ENCODE measurements at places on chromosomes 13 and 19.
A peak's percentile ranks its signal among the peaks of the same experiment; 100 is the strongest.

DNA sequence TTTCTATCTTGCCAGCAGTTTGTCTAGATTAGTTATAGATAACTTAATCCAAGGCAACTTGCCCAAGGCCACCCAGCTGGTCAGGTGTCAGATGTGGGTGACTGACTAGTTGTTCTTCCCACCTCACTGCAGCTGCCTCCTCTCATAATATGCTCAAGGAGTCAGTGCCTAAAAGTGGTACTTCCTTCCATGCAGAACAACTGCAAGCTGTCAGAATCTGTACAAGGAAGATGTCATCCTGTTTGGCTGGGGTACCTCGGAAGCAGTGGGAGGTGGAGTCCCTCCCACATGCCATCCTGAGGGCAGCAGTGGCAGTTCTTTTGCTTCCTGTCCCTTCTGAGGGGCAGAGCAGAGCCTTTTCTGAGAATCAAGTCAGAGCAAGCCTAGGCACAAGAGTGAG is 193.2 kb upstream of the RFC3 start:
- no peak for DNase-seq

GRCh38 chr19:6718111-6718740 is 2.2 kb downstream of the C3 start:
- no peak for DNase-seq

- DNase-seq = peak; percentile 22
Observed at GRCh38 chr13:106533943-106534638, 1.4 kb downstream of the EFNB2 start.

DNA sequence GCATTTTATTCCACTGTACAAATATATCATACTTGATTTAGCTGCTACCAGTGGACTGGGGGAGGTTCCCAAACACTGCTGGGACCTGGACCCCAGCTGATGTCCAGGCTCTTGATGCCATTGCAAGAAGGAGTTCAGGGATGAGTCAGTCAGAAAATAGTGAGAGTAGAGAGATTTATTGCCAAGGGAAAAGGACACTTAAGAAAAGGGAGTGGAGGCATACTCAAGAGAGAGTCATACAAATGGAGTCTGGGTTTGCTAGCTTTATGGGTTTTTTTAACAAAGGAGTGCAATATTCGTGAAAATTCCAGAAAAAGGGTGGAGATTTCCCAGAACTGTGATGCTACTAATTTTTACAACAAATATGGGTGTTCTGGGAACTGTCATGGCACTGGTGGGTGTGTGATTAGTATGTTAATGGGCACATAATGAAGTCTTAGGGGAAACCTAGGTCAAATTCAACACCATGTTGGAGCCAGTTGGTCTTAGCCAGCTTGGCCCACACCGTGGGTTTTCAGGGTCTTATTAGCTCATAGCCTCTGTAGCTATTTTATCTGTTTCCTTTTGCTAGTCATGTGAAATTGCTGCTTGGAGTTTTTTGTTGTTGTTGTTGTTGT is 36.2 kb downstream of the GPC6 start:
- DNase-seq = no peak

- no peak for DNase-seq
Observed at GRCh38 chr19:44777715-44778347, at the start of gene CBLC. Gene CBLC (plus strand): TSS chr19:44777890. CDS start chr19:44777932, 42 bp downstream.

GRCh38 chr19:33256261-33256660 is 30.6 kb upstream of the SLC7A10 start:
- DNase-seq = no peak

GRCh38 chr19:56118666-56119581 is 2.2 kb downstream of the ZNF787 start:
- no peak for DNase-seq

- no peak for DNase-seq
Observed at GRCh38 chr13:36550177-36550576, 117.9 kb downstream of the CCNA1 start.

DNA sequence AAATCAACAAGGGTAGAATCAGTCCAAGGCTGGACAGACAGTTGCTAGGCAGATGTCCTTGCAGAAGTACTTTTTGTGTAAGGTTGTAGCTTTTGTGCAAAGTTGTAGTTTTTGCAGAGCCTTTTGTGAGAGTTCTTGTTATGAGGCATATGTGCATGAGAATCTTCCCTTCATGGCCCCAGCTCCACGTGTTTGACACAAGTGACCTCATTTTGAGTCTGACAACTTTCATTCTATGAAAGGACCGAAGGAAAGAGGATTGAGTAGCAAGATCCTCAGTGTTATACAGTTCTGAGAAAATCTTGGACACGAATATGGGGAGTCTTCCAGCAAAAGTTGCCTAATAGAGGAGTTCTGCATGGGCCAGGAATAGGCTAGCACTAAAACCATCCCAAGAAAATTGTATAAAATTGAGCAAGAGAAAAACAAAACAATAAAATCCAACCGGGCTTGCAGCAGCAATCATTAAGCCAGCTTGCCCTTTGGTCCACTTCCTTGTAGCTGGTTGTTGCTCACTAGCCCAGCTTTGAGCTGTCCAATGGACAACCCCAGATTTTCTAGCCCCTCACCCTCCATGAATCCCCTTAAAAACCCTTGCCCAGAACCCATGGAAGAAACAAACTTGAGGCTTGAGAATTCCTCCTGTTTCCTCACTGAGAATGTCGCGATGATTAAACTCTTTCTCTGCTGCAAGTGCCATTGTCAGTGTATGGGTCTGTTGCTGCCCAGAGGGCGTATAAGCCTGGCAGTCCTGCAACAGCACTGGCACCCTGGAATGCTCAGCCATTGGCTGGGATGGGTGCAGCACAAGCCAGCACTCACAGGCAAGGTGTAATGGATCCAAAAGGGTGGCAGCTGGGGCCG is 6.5 kb downstream of the EPSTI1 start:
- no peak for DNase-seq

DNA sequence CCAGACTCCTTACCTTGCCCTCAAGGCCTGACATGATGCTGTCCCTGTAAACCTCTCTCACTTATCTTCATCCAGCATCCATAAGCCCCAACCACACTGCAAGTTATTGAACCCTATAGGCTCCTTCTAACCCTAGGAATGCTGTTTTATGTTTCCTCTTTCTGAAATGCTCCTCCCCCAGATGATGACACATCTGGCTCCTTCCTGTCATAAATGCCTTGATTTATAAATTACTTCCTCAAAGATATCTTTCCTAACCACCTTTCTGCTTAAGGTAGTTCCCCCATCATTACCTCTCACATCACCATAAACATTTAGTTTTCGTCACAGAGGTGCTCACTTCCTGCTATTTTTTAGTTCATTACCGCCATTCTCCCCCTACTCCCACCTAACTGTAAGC is 12.3 kb downstream of the RUBCNL start:
- no peak for DNase-seq

GRCh38 chr13:114088863-114089262 is 43.6 kb downstream of the RASA3 start:
- DNase-seq = no peak

GRCh38 chr13:67224148-67224846 is 5.8 kb downstream of the PCDH9 start:
- DNase-seq = peak; percentile 91

- no peak for DNase-seq
Observed at GRCh38 chr13:100529666-100530377, 58.8 kb downstream of the GGACT start.

- DNase-seq = no peak
Observed at GRCh38 chr19:32566246-32566830, 14.7 kb upstream of the PDCD5 start.

DNA sequence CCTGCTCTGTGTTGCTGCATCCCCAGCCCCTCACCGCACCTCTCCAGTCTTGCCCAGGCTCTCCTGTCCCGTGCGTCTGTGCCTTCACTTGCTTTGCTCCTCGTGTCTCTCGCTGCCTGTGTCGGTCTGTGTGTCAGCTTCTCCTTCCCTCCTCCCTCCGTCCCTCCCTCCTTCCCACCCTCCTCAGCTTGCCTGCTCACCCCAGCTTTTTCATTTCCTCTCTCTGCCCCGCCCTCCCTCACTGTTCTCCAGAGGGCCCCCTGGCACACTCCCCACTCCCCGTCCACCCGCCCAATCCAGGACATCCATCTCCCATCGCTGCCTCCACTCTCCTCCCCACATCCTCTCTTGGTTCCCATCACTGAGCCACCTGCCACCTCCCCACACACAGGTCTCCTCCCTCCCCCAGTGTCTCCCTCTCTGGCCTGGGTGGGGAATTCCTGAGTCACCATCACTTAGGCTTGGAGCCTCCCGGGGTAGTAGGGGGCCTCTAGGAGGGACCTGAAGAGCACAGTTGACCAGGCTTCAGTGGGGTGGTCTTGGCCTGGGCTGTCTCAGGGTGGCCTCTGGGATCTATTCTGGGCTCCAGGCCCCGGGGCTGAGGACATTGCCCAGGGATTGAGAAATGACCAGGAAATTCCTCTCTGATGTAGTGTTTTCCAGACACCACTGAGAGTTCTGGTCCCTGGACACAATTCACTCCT is at the start of gene PTGIR:
Gene PTGIR, minus strand, starts transcription at position 132 of the 704 bp plus-strand sequence. CDS start 864 bp downstream, outside the sequence.
- peak; percentile 61 for DNase-seq

- no peak for DNase-seq
Observed at GRCh38 chr19:30924670-30925069, 424.6 kb downstream of the TSHZ3 start.

GRCh38 chr13:95723438-95723837 is 46.5 kb downstream of the DNAJC3 start:
- DNase-seq = peak; percentile 15

DNA sequence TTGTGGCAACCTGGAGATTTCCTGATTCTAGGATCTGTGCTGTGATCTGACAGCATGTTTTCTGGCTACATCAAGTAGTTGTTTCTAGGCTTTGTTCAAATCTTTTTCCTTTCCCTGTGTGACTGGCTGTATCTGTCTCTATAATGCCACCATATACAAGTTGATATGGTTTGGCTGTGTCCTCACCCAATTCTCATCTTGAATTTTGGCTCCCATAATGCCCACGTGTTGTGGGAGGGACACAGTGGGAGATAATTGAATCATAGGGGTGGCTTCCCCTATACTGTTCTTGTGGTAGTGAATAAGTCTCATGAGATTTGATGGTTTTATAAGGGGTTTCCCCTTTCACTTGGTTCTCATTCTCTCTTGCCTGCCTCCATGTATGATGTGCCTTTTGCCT is 24.6 kb upstream of the CLDN10 start:
- no peak for DNase-seq

DNA sequence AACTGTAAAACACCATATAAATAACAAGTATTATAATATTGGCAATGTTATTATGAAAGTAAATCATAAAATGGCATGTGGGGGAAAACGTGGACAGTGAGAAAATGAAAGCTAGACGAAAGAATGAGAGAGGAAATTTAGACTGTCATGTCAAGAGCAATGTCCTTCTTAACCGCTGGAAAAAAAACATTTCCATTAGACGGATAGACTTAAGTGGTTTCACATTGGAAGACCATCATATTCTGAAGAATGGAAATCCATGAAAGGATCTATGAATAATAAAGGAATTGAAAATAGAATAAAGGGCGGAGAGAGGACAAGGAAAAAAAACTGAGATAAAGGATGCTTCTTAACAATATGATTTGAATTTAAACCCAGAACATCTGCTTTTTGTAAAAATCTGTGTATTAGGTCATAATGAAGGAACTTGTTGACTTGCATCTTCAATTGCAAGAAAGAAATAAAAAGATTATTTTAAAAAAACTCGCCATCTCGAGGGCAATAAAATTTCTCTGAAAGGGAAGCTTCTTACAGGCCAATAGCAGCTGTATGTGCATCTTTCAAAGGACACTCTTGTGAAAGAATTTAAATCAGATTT is 90.6 kb downstream of the SPRY2 start:
- no peak for DNase-seq

GRCh38 chr19:10848230-10848856 is at the start of gene C19orf38:
Gene C19orf38 (plus strand): TSS chr19:10848415. CDS start chr19:10848509, 94 bp downstream.
- peak; percentile 62 for DNase-seq

DNA sequence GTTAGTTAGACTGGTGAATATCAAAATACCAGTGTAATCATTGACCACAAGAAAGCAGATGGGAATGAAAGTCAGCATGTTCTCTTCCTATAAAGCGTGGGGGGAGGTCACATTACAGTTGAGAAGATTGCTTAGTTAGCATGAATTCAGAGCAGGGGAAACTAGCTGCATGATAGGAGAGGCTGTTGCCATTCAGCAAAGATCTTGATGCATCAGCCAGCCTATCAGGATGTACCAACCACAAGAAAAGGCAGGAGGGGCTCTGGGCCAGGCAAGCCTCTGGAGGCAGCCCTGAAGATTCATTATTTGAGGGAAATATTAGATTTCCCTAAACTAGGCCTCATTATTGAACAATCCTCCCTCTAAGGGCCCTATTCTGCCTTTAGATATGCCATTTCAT is 5.0 kb upstream of the MTMR6 start:
- peak; percentile 87 for DNase-seq

GRCh38 chr13:106056851-106057250 is 478.6 kb downstream of the EFNB2 start:
- DNase-seq = no peak

- DNase-seq = no peak
Observed at GRCh38 chr13:108037348-108037747, 178.0 kb downstream of the LIG4 start.

DNA sequence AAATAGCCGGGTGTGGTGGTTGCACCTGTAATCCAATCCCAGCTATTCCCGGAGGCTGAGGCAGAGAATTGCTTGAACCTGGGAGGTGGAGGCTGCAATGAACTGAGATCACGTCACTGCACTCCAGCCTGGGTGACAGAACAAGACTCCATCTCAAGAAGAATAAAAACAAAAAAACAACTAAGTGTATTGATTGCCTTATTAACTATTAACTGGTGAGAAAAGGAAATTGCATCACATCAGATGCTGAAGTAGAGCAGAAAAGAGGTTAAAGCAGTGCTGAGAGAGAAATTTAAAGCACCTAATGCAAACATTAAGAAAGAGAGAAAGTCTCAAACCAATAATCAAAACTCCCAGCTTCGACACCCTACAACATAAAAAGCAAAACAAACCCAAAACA is 38.3 kb downstream of the KPNA3 start:
- no peak for DNase-seq

GRCh38 chr13:104936304-104936703 is 1599.2 kb downstream of the EFNB2 start:
- no peak for DNase-seq

- peak; percentile 64 for DNase-seq
Observed at GRCh38 chr19:46537136-46538097, 41.8 kb upstream of the PNMA8B start.

DNA sequence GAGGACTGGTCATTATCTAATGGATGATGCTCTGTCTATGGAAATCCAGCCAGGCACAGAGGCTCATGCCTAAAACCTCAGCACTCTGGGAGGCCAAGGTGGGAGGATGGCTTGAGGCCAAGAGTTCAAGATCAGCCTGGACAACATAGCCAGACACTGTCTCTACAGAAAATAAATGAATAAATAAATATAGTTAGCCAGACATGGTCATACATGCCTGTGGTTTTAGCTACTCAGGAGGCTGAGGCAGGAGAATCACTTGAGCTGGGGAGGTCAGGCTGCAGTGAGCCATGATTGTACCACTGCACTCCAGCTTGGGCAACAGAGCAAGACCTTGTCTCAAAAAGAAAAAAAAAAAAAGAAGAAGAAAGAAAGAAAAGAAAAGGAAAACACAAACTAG is 234.7 kb downstream of the TSHZ3 start:
- DNase-seq = no peak

DNA sequence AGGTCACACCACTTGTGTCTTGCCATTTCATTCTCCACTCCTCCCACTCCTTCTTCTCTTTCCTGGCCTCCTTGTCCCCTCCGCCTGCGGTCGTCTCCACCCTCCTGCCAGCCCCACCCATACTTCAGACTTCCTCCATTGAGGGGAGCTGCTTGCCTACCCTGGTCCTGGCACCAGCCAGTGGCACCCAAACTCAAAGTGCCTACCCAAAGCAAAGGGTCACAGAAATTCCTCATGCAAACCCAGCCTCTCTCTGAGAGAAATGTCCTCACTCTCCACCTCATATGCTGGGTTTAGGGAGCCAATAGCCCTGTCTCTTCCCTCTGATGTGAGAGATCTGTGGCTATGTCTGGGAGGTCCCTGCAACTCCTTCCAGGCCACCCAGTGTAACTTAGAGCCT is 109.6 kb downstream of the TEX26 start:
- no peak for DNase-seq
